ENCODE measurements at places on chromosomes 2 and 18. TPM values are rescaled to one million over a fixed set of nuclear protein-coding genes. Genes with fewer than 3 reads are reported as not detected.

DNA sequence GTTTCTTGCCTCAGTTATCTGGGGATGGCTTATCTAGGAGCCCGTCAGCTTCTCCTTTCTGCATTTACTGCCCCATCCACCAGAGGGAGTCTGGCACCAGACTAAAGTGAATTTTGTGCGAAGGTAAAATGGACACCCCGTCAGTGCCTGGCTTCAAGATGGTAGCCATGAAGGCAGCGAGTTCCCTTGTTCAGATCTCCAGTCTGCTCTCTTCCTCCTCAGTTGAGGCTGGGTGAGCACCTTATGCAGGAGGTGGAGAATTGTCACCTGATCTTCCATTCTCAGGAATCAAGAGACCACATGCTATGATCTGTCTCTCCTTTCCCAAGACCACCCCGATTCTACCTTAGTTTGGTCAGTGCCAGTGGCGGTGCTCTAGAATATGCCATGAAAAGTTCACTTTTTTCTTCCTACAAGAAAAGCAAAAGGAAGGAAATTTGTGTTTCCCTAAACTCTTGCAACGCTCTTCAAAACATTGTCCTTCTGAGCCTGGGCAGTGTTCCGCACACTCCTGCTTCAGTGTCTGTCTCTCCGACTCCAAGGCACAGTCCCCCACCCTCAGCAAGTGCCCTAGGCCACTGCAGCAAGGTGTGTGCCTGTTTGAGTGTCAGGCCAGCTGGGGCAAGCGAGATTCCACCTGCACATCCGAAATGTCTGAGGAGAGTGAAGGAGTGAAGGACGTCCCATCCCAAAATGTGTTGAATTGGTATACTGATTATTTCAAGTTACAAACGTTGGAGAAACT lies 168.6 kb downstream of the SS18 start:
- no peak for DNase-seq

DNA sequence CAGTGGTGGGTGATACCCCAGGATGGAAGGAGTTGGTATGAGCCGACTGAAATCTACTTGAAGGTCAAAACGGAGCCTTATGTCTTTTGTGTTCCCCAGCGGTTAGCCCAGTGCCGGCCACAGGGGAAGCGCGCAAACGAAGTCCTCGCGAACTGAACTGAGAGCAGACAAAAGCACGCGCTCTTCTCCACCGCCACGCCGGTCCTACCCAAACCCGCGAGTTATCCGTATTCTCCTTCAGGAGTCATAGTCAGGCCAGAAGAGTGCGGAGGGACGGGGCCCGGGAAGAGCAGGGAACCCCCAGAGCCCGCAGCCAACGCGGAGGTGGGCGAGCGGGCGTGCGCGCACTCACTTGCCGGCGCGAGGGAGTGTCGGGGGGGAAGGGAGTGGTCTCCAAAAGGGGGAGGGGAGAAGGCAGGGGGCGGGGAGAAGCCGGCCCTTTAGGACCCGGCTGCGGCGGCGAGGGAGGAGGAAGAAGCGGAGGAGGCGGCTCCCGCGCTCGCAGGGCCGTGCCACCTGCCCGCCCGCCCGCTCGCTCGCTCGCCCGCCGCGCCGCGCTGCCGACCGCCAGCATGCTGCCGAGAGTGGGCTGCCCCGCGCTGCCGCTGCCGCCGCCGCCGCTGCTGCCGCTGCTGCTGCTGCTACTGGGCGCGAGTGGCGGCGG lies at the start of gene IGFBP2:
TSS of gene IGFBP2 (plus strand) at position 469 of the 664 bp plus-strand sequence. CDS start at position 573, 104 bp downstream.
- peak; percentile 63 for DNase-seq

The MAP3K19 gene
- 0.09 TPM for total RNA-seq

- DNase-seq: no peak
Observed at GRCh38 chr2:160205505-160205904, 5.4 kb upstream of the ITGB6 start.

DNA sequence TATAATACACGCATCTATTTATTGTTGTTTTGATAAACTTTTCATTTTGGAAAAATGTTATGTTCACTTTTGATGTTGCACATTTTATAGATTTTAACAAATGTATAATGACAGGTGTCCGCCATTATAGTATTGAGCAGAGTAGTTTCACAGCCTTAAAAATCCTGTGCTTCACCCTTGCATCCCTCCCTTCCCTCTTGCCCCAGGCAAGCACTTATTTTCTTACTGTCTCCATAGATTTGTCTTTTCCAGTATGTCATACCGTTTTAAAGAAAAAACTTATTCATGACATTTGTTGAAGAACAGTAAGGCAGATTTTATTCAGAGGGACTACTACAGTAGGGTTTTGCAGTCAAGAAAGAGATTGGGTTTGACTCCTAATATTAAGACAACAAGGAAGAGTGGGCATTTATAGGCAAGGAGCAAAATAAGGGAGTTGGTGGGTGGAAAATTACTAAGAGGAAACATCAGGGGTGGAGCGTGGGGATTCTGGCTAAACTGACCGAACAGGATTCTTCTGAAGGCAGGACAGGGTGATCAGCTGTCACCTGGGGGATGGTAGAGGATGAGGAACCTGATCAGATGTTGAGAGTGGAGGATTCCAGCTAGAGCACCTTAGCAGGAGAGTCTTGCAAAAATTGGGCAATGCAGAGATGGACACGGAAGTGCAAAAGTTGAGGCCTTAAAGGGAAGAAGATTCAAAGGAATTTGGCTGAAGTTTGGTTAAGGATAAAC lies 108.8 kb downstream of the NCK2 start:
- DNase-seq: no peak

The ZNF638 gene
- total RNA-seq: 211 TPM

DNA sequence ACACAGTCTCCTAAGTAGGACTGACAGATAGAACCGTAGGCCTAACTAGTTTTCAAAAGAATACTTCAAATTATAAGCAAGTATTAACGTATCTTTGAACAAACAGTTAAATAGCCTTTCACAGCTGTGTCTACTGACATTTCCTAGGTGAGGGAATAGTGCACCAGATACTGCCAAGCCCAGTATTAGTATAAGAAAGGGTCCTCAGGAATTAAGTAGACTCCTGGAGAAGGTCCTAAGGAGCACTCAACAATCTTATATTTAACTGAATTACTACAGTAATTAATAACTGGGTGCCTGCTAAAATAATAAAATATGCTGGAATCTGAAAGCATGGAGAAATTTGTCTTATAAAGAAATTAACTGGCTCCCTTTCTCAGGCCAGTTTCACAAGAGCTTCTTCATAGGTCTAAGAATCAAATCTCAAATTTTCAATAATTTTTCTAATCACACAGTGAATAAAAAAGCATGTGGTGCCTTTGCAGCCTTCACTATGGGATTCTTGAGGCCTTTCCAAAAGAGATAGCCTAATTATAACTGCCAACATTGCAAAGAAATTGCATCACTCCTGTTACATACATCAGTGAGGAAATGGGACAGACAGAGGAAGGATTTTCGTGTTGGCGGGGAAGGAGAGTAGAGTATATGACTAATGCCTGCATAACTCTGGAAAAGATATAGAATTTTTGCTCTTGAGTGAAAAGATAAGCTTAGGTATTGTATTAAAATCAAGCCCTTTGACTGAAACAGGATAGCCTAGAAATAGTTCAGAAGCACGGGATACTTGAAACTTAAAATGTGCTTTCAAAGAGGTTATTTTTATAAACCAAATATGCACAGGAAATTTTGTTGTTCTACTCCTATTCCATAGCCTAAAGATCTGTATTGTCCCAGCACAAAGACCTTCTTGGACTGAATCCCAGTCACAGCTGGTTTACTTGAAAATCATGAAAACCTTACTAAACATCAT lies 228.6 kb upstream of the STK17B start:
- DNase-seq: no peak

DNA sequence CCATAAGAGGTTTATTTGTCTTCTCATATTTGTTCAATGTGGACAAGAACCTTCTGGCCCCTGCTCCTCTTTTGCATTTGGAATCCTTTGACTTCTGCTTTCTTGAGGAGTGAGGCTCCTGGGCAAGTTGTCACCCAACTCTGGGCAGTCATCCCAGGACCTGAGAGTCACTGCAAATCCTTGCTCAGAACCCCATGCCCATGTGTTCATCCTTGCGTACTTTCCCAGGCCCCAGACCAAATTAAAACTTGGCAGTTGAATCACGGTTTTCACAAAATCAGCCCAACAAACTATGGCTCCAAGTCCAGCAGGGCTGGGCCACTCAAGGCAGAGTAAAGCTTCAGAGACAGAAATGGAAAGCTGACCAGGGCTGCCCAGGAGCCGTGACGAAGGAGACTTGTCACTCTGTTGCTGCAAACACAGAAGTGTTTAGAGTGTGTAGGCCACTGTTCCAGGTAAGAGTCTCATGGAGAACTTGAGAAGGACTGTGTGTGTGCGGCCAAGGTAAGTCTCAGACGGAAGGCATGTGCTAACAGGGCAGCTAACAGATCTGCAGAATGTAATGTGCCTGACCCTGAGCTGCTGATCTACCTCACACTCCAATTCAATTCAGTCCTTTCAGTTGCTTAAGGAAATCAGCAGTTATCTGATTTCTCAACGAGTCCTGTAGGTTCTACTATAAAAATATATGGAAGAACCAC lies 549.4 kb upstream of the HS6ST1 start:
- no peak for DNase-seq
